Activated CD8-positive, alpha-beta T cell treated with anti-CD3 and anti-CD28 coated beads for 36 hours (primary cell): ENCODE measurements at places on chromosomes 1 and 21. TPM values are rescaled to one million over a fixed set of nuclear protein-coding genes. Genes with fewer than 3 reads are reported as not detected.
A peak's percentile ranks its signal among the peaks of the same experiment; 100 is the strongest.

AIM2 gene
- total RNA-seq, result 6.7 TPM

DNA sequence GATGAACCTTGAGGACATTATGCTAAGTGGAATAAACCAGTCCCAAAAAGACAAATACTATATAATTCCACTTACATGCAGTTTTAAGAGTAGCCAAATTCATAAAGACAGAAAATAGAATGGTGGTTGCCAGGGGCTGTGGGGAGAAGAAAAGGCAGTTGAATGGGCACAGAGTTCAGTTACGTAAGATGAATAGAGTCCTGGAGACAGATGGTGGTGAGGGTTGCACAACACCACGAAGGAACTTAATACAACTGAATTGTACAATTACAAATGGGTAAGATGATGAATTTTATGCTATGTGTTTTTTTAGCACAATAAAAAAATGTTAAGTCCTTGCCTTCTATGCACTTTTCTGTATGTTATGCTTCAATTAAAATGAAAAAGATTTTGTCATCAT lies 66.6 kb downstream of the CD34 start:
- DNase-seq, result no peak

PER3 gene
- 2.1 TPM for total RNA-seq

SLC27A3 gene
- total RNA-seq, result 7.2 TPM

MXRA8 gene
- 0.98 TPM for total RNA-seq

GRCh38 chr1:20358761-20359263 lies 68.1 kb downstream of the VWA5B1 start:
- DNase-seq, result no peak

GRCh38 chr1:119794230-119794875 lies 16.9 kb downstream of the REG4 start:
- no peak for DNase-seq

DNA sequence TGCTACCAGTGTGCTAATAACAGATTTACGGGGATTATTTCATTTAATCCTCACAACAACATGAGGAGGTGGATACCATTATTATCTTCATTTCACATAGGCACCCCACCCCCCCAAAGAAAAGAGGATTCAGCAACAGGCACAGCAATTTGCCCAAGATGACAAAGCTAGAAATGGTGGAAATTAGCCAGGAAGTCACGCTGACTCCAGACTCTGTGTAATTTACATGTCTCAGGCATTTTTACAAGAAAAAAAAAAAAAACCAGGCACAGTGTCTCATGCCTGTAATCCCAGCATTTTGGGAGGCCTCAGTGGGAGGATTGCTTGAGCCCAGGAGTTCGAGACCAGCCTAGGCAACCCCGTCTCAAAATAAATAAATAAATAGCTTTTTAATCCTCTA lies 37.5 kb upstream of the PRDM2 start:
- DNase-seq, result no peak

GRCh38 chr1:153494976-153495535 lies 34.6 kb upstream of the S100A7 start:
- DNase-seq, result peak; percentile 86

DNA sequence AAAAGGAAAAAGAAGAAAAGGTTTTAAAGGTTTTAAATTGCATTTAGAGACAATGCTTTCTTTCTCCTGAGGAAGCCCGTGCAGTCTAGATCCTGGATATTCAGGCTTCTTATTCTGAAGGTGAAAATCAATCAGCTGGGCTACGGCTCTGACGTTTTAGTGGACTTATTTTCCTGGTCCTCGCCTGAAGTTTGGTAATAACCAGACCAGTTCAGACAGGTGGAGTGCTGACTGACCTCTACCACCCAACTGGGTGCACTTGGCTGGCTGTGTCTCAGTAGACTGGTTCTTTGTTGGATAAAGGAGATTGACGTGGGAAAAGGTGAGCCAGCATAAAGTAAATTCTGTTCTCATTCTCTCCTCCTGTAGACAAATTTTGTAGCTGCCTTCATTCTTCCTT lies 7.2 kb upstream of the ATP1A1 start:
- DNase-seq, result no peak

DNA sequence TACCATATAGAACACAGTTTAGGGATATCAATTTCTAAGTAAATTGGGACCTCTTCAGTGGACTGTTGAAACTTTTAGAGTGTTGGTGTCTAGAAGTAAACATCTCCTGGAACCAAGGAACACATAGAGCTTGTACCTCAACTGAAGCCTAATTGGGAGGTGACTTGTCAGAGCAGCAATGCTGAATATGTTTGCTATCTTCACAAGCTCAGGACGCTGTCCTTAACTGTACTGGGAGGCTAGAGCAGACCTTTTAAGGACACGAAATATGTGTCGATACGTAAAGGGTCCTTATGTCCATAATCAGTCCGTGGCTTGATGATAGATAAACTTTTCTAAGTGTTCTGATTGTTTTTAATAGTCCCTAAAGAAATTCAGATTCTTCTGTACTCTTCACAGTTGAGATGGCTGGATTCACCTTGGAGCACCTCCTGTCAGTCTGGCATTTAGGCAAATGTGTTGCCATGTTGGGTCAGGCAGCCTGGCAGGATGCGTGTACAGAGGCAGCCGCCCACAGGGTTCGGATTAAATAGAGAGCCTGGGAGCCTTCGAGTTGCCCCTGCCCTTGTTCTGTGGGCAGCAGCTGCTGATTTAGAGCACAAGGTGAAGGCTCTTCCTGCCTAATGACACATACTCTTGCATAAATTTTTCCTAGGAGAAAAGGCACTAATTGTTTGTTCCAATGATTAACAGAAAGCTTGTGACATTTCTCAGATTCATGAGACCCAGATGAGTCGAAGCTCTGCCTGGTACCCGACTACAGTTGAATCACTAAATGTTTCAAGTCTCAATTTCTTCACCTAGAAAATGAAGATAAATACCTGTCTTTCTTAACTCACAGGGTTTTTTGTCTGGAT lies 3.6 kb downstream of the ACTN2 start:
- no peak for DNase-seq

DNA sequence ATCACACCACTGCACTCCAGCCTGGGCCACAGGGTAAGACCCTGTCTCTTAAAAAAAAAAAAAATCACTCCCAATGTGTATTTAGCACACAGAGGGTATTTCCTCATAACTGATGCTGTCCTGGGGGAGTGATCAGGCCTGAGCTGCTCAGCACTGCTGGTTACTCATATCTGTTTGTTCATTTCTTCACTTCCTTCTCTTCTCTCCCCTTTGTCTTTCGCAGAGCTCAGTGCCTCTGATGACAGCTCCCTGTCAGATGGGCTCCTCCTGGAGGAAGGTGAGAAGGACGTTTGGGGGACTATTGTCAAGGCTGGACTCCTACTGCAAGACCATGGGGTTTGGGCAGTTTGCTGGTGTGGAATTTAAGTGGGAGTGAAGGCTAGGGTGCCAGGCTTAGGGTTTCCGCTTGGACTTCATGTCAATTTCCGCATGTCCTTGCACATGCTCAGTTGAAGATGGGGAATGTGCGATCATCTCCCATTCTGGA lies 13.0 kb downstream of the INAVA start:
- DNase-seq, result no peak

DNA sequence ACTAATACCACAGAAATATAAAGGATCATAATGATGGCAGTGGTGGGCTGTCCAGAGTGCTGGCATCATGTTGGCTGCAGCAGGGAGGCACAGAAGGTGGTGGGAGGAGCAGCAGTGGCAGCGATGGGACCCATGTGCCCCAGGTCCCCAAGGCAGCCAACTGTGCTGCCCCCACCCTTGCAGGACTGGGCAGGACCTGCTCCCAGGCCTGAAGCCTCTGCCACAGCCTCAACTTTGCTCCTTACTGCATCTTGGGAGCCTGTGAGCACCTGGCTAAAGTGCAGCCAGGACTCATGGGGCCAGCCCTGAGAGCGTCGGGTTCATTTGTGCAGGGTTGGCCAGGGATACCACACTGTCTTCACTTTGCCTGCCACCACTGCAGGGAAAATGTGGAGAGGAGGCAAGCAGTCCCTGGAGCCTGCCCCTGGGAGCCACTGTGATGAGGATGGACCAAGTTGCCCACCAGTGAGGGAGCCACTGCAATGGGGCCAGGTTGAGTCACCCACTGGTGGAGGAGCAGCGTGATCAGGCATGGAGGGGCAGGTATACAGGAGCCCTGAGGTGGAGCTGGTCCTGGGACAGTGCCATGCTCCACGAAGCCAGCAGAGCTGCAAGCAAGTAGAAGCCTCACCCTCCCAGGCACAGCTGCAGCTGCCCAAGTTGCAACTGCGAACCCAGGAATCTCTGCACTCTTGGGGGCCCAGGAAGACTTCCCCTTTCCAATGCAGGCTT lies 25.3 kb upstream of the DENND1B start:
- DNase-seq, result no peak

NHLH1 gene
- 0.22 TPM for total RNA-seq

- no peak for DNase-seq
Observed at GRCh38 chr1:97094247-97094972, 372.8 kb downstream of the PTBP2 start.

GLMN gene
- total RNA-seq, result 16.8 TPM

- DNase-seq, result no peak
Observed at GRCh38 chr1:12405325-12406210, 175.7 kb downstream of the VPS13D start.

GRCh38 chr1:39491146-39491921 lies at the start of gene BMP8A:
Gene BMP8A (plus strand): TSS chr1:39491636. CDS start chr1:39491992, 356 bp downstream.
- peak; percentile 74 for DNase-seq

DNA sequence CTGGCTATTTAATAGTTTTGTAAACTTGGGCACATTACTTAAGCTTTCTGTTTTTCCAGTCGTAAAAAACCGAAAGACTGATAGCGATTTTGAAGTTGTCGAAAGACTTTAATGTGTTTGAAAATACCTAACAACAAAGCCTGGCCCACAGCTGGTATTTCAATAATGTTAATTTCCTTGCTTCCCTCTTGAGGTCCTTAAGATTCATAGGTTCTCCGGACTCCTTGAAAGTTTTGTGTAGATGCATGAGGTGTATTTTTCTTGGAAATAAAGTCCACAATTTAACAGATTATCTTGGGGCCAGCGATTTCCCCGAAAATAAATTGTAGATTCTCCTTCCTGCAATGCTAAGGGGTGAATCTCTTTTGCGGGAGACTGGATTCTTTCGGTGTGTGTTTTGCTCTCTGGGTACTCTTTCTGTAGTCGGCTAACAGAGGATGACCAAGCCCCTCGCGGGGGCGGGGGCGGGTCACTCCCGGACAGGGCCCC lies 735 bp upstream of the YTHDF2 start:
- no peak for DNase-seq

DNA sequence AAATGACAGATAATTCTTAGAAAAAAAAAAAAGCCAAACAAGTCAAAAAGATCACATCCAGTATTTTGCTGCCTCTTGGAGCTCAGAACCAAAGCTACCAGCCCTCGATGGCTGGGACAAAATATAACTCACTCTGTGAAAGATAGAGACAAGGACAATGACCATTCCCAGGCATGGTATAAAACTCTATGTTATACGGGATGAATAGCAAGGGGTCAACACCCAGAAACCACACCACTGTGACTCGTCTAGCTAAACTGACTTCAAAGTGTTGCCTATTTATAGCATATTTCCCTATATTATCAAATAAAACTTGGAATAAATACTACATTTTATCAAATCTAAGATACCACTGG lies 10.1 kb downstream of the TMEM63A start:
- no peak for DNase-seq

DNA sequence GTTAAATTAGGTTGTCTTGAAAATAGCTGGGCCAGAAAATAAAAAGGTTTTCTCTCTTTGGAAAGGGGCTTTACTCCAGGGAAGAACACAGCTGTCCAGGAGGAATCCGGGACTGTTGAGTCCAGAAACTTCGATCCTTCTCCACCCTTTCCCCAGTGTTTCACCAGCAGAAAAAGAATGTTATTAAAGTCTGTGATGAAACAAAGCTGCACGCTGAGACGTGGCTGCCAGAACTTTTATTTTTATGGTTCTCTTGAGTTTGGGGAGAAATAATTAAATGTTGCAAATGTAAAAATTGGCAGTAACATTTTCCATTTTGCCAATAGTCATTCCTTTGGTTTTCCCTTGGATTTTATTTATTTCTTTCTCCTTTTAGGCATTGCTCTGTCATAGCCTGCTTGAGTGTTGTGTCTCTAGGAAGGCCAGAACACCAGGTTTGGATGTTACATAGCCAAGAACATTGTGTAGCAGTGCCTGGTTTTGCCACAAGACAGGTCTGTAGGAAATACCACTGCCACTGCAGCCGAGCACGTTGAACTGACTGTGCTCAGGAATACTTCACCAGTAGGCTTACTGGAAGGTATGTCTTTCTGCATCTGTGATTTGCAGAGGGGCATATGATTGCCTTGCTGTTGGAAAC lies 87.4 kb downstream of the ROR1 start:
- no peak for DNase-seq
